NCI-H345 (cell line): ENCODE measurements at places on chromosomes 1 and 21.

DNA sequence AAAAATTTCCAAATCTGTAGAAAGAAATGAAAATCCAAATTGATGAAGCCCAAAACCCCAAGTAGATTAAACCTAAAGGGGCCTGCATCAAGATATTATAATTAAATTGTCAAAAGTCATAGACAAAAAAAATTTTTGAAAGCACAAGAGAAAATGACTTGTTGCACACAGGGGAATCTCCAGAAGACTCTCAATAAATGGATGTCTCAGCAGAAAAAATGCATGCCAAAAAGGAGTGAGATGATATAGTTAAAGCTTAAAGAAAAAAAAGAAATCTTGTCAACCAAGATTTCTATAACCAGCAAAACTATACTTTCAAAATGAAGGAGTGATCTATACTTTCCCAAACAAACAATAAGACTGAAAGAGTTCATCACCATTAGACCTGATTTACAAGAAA, 393.2 kb upstream of the SPAG17 start:
- no peak for DNase-seq

DNA sequence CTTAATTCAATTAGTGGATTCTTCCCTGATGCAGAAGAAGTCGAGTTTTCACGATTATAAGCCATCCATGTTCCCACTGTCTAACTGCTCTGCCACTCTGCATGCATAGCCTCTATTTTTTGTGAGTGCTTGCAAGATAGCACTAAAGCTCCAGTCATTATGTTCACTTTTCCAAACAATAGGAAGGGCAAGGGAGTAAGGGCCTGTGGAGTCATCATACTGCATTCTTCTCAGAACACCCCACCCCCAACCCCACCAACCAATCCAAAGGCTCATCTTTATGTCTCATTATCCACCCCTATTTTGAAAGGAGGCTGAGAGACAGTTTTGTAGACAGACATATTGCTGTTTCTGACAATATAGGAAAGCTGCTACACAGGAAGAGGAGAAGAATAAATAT, 471.7 kb upstream of the ADGRL2 start:
- DNase-seq: no peak

GRCh38 chr1:163596541-163597258, 274.9 kb downstream of the NUF2 start:
- DNase-seq: peak; percentile 48

- peak; percentile 82 for DNase-seq
Observed at GRCh38 chr1:9687120-9687873, 35.8 kb downstream of the PIK3CD start.

GRCh38 chr1:80593197-80593596, 1207.5 kb upstream of the ADGRL2 start:
- DNase-seq: no peak

- no peak for DNase-seq
Observed at GRCh38 chr21:42414928-42415769, 11.4 kb downstream of the UBASH3A start.
